ENCODE measurements at places on chromosomes 16 and 17.

DNA sequence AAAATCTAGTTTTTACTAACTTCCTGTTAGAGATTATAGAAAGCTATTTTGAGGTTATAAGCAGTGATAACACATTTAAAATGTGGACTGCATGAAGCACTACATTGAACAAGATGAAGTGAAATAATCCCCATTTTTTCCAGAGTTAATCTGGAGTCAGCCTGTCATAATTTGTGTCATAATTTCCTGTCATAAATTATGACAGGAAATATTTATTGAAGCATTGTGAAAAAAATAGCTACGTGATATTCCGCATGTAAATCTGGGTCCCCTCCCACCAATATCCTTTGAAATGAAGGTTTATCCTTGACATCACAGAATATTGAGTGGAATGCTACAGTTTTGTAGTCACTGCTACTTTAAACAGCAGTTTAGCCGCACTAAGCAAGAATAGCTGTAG is 40.1 kb downstream of the OMG start:
- no peak for DNase-seq

GRCh38 chr17:55731586-55732250 is 9.1 kb upstream of the TMEM100 start:
- DNase-seq, result no peak

DNA sequence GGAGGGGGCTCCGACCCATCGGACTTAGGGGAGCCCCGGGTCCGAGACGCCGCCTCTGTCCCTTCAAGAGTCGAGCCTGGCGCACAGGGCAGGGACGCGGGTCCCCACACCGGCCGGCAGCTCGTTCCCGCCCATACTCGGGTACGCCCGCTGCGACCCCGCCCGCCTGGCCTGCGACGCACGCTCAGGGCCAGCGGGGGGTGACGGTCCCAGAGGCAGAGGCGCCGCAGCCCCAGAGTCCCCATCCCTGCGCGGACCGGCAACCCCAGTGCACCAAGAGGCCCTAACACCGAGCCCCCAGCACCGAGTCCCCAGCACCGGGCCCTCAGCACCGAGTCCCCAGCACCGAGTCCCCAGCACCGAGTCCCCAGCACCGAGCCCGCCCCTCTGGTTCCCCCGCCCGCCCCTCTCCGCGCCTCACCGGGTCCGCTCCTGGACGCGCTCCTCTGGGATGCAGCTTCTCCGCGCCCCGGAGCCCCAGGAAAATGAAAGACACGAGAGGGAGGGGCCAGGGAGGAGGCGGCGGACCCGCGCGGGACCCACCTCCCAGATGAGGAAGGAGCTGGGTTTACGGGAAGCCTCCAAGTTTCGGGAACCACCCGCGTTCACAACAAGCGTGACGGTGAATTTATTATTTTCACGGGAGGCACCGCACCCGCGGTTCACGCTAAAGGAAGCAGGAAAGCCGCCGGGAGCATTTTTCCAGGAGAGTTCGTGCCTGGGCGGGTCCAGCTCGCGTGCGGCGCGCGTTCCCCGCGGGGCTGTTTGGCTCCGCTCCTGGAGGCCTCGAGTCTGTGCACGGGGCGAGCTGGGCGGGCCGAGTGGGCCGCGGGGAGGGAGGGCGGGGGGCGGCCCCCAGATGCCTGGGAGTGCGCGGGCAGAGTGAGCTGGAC is at the start of gene SECTM1:
Gene SECTM1, minus strand, starts transcription at position 488 of the 893 bp plus-strand sequence. CDS start 6,526 bp downstream, outside the sequence.
- no peak for DNase-seq

DNA sequence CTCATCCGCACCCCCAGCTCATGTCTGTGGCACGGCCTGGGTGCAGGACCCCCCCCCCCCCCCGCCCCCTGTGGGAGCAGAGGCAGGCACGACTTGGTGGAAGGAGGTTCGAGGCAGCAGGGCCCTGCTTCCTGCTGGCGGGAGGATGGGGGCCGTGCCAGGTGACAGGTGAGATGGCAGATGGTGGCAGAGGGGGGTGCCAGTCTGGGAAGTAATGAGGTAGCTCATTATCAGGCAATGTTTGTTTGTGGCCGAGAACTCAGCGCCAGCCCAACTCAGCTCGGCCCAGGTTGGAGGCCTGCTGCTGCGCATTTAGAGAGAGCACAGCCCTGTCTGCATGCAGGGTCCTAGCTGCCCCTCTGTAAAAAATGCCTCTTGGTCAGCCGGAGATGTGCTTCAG is 40.1 kb upstream of the JPH3 start:
- DNase-seq, result peak; percentile 18

DNA sequence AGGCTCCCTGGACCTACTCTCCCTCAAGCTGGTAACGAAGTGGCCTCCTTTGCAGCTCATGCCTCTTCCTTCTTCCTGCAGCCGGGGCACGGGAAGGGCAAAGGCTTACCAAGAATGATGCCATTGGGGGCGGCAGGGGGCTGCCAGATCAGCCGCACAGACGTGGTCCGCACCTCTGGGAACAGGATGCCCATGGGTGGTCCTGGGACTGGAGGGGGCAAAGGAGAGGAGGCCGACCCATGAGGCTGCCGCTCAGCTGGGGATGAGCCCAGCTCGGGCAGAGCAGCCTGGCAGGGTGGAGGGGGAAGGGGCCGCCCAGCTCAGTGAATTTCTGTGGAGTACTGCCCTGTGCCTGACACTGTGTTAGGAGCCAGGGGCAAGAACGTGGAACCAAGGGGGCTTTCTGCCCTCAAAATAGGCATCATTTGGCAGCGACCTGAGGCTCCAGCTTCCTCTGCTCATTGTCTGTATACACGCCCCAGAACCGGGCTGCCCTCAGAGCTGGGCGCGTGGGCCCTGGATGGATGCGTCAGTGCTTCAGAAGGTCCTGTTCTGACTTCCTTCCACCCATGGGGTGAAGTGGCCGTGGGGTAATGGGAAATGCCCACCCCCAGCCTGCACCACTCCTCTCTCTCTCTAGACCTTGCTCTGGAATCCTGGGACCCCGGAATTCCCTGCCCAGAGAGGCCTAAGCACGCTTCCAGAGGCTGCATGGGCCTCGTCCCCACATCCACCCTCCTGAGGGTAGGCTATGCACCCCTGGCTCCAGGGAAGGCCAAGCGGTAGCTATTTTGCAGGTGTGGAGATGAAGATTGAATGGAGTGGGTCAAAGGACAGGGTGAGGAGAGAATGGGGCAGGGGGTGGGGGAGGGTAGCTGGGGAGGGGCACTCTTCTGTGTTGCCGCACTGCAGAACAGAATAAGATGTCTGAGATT is 79.8 kb upstream of the CDC42EP4 start:
- DNase-seq, result no peak

DNA sequence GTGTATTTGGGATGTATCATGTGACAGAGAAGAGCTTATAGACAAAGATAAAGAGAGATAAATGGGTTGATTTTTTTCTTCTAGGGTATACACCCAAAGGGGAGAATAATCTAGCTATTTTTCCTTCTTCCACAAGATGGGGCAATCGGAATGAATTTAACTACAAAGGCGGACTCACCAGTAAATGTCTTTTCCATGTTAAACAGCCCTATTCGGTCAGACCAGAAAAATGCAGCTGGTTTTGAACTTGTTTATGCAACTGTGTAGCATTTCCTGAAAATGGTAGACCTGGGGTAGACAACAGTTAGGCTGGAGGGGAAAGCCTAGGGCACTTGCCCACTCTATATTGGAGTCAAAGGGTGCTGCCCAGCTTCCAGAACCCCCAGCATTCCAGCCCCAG is 477.1 kb downstream of the TOX3 start:
- no peak for DNase-seq

DNA sequence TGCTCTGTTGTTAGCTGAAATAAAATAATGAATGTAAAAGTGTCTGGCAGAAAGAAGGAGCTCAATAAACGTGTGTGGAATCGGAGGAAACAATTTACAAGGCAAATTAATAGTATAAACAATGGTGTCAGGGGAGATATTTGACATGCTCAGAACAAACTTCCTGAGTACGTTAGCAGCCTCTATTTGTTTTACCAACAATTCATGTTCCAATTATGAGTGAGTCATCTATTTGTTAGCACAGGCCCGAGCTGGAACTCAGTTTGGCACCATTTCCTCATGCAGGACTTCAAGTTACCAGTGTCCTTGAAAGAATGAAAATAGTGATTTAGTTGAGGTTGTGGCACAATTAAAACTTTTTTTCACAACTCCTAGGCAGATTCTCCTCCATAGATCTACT is 9.1 kb downstream of the ASIC2 start:
- no peak for DNase-seq

DNA sequence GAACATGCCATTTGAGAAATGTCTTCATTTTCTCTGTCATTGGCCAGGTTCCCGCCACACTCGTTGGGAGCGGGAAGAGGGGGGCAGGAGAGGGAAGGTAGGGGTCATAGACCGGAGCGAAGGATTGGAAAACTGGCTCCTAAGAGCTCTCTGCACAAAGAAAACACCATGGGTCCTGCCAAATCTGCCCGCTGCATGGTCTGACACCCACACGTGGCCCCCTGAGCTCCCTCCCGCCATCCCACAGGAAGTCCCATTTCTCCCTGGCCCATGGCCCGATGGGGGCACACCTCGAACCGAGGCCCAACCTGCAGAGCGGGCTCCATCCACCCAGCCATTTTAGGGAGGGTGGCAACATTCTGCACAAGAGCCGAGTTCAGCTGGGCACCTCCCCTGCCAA is 159.6 kb downstream of the SALL1 start:
- DNase-seq, result no peak

DNA sequence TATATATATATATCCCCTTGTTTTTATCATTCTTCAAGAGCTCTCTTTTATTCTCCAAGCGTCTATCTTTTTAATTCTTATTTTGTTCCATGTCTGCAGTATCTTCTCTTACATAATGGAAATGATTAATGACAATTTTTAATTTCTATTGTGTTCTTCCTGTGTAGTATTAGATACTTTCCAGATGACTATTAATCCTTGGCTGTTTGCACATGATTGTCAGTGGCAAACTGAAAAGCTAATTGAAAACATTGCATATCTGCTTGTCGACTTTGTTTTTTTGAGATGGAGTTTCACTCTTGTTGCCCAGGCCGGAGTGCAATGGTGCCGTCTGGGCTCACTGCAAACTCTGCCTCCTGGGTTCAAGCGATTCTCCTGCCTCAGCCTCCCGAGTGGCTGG is 124.7 kb downstream of the BCAS3 start:
- DNase-seq, result no peak

- no peak for DNase-seq
Observed at GRCh38 chr16:31404353-31405064, 11.4 kb downstream of the ITGAD start.

DNA sequence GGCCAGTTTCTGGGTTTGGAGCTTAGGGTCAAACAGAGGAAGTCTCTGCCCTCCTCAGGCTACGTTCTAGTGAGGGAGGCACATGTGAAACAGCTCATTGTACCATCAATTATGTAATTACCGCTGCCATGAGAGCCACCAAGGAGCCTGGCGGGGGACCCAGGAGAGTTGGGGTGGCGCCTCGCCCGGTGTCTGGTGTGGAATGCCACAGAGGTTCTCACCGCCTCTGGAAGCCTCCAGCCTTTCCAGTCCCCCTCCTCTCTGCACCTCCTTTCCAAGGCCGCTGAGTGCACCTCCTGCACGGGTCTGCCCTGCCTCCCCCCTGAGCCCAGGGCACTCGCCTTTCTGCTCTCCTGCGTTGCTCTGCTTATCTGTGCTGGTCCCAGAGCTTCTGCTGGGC is 51.4 kb downstream of the SREBF1 start:
- DNase-seq, result no peak

GRCh38 chr17:59746849-59747445 is 39.5 kb downstream of the VMP1 start:
- DNase-seq, result no peak

- no peak for DNase-seq
Observed at GRCh38 chr16:68202091-68202519, 33.8 kb downstream of the ESRP2 start.

- no peak for DNase-seq
Observed at GRCh38 chr16:761625-762513, 1.3 kb downstream of the MSLN start.

DNA sequence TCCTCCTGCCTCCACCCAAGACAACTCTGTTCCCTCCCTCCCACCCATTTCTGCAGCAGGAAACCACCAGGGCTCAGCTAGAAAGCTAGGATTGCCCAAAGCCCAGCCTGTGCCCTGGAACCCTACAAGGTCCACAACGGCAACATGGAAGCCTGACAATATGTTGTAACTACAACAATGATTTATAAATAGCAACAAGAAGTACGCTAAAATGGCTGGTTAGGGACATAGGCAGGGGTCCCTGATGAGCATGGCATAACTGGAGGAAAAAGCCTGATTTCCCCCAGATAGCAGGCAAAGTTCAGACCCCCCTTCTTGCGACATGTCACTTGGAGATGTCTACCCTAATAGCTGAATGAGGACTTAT is 6.6 kb downstream of the ST3GAL2 start:
- no peak for DNase-seq

DNA sequence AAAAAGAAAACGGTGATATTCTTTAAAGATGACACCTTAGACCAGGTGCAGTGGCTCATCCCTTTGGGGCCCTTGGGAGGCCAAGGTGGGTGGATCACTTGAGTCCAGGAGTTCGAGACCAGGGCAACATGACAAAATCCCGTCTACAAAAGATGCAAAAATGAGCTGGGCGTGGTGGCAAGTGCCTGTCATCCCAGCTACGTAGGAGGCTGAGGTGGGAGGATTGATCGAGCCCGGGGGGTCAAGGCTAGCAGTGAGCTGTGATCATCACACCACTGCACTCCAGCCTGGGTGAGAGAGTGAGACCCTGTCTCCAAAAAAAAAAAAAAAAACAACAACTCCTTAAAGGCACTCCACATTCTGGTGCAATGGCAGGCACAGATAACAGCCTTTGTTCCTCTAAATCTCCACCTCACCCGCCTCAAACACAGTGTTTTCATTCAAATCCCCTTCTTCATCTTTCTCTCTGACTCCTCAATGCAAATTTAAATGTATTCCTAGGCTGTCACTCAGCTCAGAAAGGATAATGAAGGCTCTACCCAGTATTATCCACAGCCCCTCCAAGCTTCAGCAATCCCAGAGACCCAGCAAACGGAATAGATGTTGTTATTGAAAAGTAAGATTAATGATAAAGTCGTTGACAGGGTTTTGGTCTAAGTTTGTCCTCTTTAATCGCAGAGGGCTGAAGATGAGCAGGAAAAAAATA is 56.2 kb upstream of the CACNG5 start:
- DNase-seq, result no peak

- no peak for DNase-seq
Observed at GRCh38 chr17:28726226-28726626, at the start of gene TLCD1. Gene TLCD1, minus strand, starts transcription at chr17:28726233. Its CDS starts 136 bp downstream, at chr17:28726097.

DNA sequence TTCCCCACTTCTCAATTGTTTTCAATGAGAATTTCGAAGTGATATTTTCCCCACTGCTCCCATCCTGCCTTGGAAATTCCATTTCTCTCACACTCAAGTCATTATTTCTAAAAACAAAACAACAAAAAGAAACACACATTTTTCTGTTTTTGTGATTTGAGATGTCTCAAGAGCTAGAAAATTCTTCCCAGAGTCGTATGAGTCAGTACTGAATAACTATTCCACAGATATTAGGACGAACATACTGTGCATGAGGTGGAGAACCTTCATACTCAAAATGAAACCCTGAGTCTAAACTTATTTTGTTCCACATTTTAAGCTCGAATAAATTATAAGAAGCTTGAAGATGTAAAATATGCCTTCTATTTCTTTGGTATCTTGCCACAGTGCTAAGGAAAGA is 204.6 kb downstream of the SLC39A11 start:
- DNase-seq, result no peak

GRCh38 chr17:81687770-81688541 is 4.1 kb downstream of the HGS start:
- DNase-seq, result no peak

Data from NCI-H2081 treated with DMSO at 0.1 percent for 48 hours (cell line).